ENCODE measurements at places on chromosomes 3 and 15.

DNA sequence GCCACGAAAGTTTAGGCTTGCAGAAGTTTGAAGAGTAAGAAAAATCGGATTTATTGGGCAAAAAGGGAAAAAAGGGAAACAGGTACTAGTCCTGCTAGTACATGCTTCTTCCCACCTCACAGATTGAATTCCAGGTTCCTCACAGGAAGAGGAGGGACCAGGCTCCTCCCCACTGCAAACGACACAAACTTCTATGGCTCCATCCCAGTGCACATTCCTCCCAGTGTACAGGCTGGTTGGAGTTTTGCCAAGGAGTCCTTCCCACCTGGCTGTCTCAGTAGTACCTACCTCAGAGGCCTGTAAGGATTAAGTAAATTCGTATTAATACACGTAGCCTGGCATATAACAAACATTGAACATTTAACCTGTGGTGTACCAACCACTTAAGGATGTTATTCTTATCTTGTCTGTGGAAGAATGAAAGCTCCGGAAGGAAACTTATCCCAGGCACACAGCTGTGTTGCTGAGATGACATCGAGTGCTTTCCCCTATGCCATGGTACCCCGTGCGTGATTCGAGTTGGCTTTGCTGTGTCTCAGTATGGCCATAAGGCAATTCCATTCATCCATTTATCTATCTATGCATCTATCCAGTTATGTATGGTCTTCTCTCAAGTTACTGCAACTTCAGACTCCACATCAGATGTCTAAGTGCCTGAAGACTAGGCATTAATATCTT, 294.3 kb downstream of the LRTM1 start:
- no peak for DNase-seq

GRCh38 chr3:111541911-111542483, at the start of gene CD96:
Gene CD96 (plus strand): TSS chr3:111542197. CDS start chr3:111542249, 52 bp downstream.
- DNase-seq = no peak

- peak; percentile 60 for DNase-seq
Measured at GRCh38 chr3:125098611-125099291, 43.0 kb upstream of the HEG1 start.

- no peak for DNase-seq
Measured at GRCh38 chr3:61448378-61448777, 113.0 kb upstream of the PTPRG start.

DNA sequence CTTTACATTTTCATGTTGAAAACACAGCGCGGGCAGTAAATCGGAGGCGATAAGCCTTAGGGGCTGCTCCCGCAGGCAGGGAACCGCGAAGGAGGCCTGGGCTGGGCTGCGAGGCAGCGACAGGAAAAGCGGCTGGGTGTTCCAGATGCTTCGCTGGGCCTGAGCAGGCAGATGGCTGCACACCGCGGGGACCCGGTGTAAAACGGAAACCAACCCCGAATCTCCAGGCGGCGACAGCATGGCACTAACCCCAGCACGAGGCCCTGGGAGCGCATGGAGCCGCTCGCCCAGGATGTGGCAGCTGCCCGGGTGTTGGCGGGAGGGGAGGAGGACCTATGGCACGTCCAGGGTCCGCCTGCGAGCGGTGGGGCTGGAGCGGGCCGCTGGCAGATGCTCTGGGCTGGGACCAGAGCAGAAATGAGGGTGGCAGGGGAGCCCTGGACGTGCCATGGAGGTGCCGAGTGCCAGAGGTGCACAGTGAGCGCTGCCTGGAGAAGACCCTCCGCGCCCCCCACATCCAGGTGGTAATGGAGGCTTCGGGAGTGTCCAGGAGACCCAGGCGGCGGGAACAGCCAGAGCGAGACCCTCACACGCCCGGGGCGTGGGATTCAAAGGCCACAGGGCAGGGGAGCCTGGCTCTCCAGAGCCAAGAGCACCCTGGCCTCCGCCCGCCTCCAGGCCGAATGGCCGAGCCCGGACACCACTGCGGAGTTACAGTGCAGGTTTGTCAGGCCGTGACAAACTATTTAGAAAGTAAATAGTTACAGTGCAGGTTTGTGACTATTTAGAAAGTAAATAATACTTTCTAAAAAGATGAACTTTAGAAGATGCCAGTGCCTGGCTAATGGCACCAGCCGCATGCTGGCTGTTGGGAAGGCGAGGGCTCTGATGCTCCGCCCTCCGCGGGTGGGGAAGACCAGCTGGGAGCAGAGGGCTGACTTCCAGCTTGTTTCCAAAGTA, 293.6 kb downstream of the OCA2 start:
- no peak for DNase-seq

GRCh38 chr3:16012086-16012485, 162.4 kb upstream of the GALNT15 start:
- no peak for DNase-seq

GRCh38 chr3:37257581-37257980, 83.2 kb upstream of the LRRFIP2 start:
- DNase-seq = no peak

GRCh38 chr15:77311618-77312398, 108.1 kb downstream of the PEAK1 start:
- DNase-seq = no peak

DNA sequence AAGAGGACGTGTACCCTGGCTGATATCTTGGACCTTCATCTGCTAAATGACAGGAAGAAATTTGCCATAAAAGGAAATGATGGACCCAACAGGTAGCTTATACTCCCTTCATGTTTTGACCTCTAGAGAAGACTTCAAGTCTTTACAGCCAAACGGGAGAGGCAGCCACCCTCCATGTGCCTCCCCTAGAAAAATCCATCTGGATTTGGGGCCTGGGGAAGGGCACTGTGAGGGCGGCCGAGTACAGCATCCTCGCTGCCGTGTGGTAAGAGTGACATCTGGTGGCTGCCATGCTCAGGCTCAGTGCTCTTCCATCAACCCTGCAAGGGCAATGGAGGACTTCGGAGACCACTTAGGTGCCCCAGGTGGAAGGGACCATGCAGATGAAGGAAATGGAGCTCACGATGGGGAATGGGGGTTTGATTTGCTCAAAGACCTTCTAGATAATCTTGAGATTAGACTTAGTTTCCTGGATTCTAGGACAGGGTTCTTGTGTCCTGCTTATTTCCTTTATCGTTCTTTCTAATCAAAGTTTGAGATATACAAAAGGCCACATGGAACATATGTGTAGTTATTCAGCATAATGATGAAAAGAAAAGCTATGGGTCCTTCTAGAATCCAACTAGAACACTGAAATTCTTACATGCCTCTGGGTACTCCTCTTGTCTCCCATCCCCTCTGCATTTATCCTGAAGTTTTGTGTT, 44.4 kb downstream of the AQP9 start:
- DNase-seq = no peak
